Smooth muscle cell of the pulmonary artery (primary cell): ENCODE measurements at places on chromosomes 12 and 14. TPM values are rescaled to one million over a fixed set of nuclear protein-coding genes. Genes with fewer than 3 reads are reported as not detected.

Gene RPS6KL1
- total RNA-seq: 0.13 and 0.43 TPM in 2 replicates

Gene FBXL14
- total RNA-seq: 13.6 and 21.1 TPM in 2 replicates

Gene RASAL1
- not detected in 2 replicates for total RNA-seq

Gene HSPA2
- total RNA-seq: 18.0 and 23.3 TPM in 2 replicates

Gene SUPT16H
- total RNA-seq: 65.9 and 68.3 TPM in 2 replicates

Gene STRAP
- 87.3 and 99.1 TPM in 2 replicates for total RNA-seq

Gene RDH5
- 13.8 and 34.9 TPM in 2 replicates for total RNA-seq

Gene TAOK3
- total RNA-seq: 34.1 and 46.1 TPM in 2 replicates

Gene BORCS5
- total RNA-seq: 12.8 and 14.8 TPM in 2 replicates

Gene RNASE1
- total RNA-seq: 1.6 and 7.6 TPM in 2 replicates

Gene TAS2R30
- total RNA-seq: 5.4 and 7.5 TPM in 2 replicates

Gene FOXG1
- total RNA-seq: 0.76 and 1.6 TPM in 2 replicates

Gene ACOT6
- not detected in 2 replicates for total RNA-seq

Gene RERGL
- 0.65 TPM in 1 of 2 replicates, not detected in the other for total RNA-seq

Gene FBLN5
- 54.9 and 65.9 TPM in 2 replicates for total RNA-seq

Gene ZFHX2
- total RNA-seq: 0.52 and 0.83 TPM in 2 replicates

Gene FLVCR2
- 0.69 and 3.1 TPM in 2 replicates for total RNA-seq

Gene CREBL2
- total RNA-seq: 31.8 and 45.4 TPM in 2 replicates

Gene FAM181A
- not detected in 2 replicates for total RNA-seq

Gene ABCC9
- total RNA-seq: 22.9 and 46.0 TPM in 2 replicates

Gene P2RX2
- not detected in 2 replicates for total RNA-seq

Gene HOXC12
- total RNA-seq: not detected in 2 replicates

Gene ALG10B
- total RNA-seq: 4.4 and 6.7 TPM in 2 replicates

Gene MUCL1
- total RNA-seq: not detected in 2 replicates

Gene FAR2
- 2.9 and 10.7 TPM in 2 replicates for total RNA-seq

Gene AMDHD1
- total RNA-seq: 0.07 and 0.13 TPM in 2 replicates

Gene E2F7
- 16.7 and 56.5 TPM in 2 replicates for total RNA-seq

Gene SRGAP1
- total RNA-seq: 17.6 and 18.4 TPM in 2 replicates

Gene TOMM20L
- total RNA-seq: not detected in 2 replicates

Gene LRRK2
- 5.1 and 12.3 TPM in 2 replicates for total RNA-seq
